ENCODE measurements at places on chromosomes 5 and 9.

- DNase-seq: peak; percentile 73
These were observed 64.0 kb downstream of the RETREG1 start for GRCh38 chr5:16552666-16553343.

DNA sequence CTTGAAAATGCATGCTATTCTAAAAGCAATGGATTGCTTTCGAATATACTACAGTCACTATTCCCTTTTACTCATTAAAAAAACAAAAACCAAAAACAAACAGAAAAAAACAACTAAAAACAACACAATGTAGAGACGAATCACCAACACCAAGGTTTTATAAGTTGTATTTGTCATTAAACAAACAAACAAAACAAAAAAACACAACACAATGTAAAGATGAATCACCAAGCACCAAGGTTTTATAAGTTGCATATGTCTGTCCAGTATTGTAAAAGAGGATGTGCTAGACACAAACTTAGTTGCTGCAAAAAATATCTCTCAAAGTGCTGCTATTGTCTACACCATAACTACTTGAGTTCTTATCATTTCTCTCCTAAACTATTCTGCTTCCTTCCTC is 1269.2 kb downstream of the EFNA5 start:
- no peak for DNase-seq

DNA sequence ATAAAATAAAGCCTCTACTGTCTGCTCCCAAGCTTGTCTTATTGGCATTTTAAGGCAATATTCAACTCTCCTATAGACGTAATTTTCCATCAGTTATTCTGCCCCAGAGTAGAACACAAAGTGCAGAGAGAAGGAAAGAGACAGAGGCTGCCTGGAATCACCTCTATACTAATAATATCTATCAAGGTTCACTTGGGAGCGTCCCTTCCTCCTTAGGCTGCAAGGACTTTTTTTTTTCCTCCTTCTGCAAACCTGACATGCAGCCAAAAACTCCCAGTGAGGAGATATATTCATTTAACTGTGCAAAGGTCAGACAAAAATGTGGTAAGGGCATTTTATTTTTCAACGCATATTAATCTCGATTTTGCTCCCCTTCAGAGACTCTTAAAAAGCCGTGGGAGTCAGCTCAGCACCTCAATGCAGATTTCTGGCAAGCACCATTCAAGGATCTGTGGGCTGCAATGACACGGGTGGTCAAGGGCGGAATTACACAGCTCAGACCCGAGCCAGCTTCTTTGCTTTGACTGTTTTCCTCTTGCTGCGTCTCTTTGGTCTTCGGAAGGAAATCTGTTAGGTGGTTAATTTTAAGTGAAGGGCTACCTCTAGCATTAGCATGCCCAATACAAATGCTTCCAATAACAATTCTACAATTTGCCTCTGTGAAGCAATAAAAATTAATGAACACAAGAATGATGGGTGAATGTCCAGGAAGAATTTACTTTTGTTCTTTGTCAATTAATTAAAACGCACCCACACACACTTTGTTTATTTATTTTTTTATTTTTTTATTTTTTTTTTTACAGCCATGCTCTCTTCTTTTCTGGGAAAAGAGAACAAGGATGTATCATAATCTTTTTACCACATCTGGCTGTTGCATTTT is 587.7 kb upstream of the GRAMD2B start:
- DNase-seq: peak; percentile 6

DNA sequence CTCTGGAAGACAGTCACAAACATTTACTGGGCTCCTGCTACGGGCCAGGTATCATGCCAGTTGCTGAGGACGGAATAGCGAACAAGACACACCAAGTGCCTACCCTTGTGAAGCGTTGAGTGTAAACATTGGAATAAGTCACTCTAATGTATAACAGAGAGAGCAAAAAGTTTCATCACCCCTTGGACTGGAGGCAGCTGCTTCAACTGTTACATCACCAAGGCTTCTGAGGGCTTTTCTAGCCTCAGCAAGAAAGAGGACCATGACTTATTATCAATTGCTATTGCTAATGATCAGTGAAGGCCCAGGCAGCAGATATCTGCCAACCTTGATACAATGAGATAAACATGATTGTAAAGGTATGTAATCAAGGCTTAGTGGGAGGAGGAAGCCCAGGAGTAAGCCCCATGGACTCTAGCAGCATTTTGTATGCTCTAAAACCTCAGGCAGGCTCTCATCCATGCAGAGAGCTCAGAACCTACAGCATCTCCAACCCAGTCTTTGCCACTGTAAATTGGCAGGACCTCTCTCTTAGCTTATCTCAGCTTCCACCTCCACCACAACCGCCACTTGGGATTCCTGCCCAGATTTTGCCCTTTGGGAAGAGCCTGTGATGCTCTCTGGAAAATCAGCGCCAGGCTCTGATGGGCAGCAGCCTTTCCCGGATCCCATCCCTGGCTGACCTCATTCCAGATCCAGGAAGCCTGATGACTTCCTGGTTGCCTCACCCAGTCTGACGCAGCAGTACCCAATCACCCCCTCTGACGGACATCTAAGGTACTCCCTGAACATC is 54.5 kb downstream of the ADAM19 start:
- no peak for DNase-seq

- DNase-seq: no peak
These were observed 179.6 kb upstream of the PITX1 start for GRCh38 chr5:135213466-135214239.

GRCh38 chr5:142972064-142972570 is 201.9 kb downstream of the ARHGAP26 start:
- no peak for DNase-seq

- DNase-seq: no peak
These were observed 10.5 kb upstream of the SCGB3A1 start for GRCh38 chr5:180601591-180602480.

DNA sequence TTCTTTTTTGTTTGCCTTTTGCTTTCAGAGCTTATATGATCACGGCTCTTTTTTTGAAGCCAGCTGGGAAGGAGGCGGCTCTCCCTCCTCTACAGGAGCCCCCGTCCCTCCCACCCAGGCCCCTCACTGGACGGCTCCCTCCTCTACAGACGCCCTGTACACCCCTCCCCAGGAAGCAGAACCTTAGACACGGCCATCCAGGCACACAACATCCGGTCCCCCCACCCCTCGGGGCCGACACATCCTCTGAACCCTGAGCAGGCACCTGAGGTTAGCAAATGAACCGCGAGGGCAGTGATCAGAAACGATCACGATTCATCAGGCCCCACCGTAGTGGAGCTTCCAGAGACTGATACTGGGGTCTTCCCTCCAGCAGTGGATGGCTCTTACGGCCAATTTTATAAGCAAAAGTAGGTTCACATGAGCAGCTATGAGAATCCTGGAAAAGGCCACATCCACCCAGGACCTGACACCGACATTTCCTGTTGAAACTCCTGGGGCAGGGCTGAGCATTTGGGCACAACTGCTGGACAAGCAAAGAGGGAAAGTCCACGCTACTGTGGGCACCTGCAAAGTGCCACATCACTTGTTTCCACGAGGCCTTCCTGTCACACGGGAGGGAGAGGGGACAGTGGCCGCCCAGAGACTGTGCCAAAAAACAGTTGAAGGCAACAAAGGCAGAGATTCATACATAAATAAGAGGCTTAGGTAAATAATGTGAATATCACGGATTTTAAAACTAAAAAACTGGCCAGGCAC is 78.9 kb downstream of the SEMA4D start:
- no peak for DNase-seq

DNA sequence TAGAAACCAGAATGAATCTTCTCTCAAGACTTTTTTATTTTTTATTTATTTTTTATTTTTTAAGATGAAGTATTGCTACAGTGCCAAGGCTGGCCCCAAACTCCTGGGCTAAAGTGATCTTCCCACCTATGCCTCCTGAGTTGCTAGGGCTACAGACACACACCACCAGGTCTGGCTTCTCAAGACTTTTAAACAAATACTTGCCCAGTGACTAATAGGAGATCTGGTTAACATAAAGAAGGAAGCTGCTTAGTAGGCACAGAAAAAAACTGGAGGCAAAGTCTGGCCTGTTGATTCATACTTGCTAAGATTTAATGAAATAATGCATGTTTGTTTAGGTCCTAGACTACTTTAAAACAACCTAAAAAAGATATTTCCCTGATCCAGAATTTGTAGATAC is 43.8 kb downstream of the SLC38A9 start:
- no peak for DNase-seq

DNA sequence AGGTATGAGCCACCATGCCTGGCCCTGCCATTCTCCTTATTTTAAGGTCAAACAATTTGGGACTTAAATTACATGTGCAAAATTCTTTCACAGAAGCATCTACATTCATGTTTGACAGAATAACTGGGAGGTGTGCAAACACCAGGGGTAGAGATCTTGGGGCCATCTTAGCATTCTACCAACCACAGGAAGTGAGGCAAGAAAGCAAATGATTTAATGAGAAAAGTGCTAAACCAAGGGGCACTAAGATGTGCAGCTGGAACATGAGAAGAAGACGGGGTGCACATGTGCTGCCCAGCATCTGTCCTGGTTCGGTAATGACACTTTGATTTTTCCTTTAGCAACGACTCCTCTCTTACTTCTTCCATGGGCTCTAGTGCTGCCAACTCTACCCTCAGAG is 1.2 kb upstream of the F12 start:
- no peak for DNase-seq

GRCh38 chr5:17620627-17621026 is 10.4 kb downstream of the TAF11L12 start:
- DNase-seq: no peak

DNA sequence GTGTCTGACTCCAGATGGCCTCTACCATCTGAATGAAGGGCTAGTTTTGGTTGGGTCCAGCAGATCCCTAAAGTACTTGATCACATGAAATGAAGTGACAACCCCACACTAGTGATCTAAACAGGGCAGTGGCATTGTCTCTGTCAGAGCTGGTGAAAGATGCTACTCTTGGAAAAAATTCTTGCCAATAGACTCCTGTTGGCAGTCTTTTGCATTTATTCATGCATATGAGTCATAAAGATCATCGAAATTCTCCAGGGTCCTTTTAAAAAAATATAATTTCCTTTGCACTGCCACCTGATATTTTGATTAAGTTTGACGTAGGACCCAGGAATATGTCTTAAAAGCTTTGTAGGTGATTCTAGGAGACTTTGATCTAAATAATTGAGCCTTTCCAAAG is 135.1 kb upstream of the ELL2 start:
- no peak for DNase-seq

GRCh38 chr5:1005904-1006655 is 2.5 kb upstream of the NKD2 start:
- DNase-seq: no peak

DNA sequence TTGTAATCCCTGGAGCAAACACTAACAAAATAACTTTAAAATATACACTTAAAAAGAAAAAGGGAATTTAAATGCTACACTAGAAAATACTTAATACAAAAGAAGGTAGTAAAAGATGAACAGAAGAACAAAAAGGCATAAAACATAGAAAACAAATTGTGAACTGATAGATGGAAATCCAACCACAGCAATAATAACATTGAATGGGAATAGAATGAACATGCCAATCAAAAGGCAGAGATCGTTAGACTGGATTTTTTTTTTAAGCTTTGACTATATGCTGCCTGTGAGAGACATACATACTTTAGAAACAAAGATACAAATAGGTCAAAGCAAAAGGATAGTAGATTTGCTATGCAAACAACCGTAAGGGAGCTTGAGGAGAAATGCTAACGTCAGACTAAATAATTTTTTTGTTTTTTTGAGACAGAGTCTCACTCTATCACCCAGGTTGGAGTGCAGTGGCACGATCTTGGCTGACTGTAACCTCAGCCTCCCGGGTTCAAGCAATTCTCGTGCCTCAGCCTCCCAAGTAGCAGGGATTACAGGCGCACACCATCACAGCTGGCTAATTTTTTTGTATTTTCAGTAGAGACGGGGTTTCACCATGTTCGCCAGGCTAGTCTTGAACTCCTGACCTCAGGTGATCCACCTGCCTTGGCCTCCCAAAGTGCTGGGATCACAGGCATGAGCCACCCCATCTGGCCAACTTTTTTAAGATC is 6.5 kb downstream of the ABO start:
- DNase-seq: no peak

GRCh38 chr5:33537240-33537639 is 96.5 kb downstream of the TARS1 start:
- DNase-seq: no peak

- no peak for DNase-seq
These were observed 10.9 kb downstream of the ZNF622 start for GRCh38 chr5:16454686-16455085.

GRCh38 chr9:128282500-128282899 is 6.4 kb downstream of the SWI5 start:
- no peak for DNase-seq

- peak; percentile 83 for DNase-seq
These were observed 174.9 kb downstream of the ROR2 start for GRCh38 chr9:91775011-91775707.

GRCh38 chr9:124011460-124012301 is at the start of gene LHX2:
LHX2 (plus strand) TSS chr9:124011768; CDS start chr9:124012349, 581 bp downstream.
- peak; percentile 73 for DNase-seq

DNA sequence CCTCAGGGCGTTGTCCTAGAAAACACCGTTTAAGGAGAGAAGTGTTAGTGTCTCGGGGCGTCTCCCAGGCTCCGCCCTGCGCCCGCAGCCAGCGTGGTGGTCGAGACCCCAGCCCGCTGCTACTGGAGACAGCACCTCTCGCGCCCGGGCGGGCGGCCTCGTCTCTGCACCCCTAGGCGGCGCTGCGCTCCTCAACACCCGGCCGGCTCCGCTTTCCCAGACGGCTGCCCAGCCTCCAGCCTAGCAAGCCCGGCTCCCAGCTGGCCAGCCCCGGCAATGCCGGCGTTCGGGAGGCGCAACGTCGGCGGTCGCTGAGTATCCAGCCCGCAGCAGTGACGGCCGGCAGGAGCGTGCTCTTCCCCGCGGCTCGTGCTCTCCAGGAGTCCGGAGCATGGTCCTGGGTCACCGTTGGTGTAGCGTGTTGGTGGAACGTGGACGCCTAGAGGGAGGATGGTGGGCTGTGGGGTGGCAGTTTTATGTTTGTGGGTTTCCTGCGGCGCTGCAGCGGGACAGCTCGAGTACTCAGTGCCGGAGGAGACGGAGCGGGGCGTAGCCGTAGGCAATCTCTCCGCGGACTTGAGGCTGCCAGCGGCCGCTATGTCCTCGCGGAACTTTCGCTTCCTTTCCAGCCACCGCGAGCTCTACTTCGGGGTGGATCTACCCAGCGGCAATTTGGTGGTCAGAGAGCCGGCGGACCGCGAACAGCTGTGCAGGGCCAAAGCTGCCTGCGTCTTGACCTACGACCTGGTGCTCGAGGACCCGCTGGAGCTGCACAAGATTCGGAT is 536 bp downstream of the PCDHAC1 start:
- peak; percentile 8 for DNase-seq

DNA sequence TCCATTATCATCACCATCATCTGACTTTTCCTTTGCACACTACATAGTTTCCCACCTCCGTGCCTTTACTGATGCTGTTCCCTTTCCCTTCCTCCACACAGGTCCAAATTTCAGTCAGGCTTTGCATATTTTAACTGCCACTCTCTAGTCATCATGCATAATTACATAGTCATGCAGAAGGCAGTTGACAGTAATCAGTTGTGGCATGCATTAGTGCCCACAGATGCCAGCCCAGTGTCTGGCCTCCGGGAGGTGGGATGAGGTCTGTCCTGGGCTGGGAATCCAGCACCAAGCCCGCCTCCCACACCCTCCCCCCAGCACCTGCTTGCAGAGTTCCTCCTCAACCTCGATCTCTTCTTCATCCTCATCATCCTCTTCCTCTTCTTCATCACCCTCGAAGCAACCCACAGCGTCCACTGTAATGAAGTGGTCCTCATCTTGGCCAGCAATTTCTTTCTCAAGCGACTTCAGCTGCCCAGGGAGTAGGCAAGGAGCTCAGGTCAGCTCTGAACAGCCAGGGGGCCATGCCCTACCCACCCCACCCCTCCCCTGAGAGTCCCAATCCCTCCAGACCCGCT is 8.8 kb downstream of the BBLN start:
- DNase-seq: peak; percentile 39
